ENCODE measurements at places on chromosomes 16 and 17.

DNA sequence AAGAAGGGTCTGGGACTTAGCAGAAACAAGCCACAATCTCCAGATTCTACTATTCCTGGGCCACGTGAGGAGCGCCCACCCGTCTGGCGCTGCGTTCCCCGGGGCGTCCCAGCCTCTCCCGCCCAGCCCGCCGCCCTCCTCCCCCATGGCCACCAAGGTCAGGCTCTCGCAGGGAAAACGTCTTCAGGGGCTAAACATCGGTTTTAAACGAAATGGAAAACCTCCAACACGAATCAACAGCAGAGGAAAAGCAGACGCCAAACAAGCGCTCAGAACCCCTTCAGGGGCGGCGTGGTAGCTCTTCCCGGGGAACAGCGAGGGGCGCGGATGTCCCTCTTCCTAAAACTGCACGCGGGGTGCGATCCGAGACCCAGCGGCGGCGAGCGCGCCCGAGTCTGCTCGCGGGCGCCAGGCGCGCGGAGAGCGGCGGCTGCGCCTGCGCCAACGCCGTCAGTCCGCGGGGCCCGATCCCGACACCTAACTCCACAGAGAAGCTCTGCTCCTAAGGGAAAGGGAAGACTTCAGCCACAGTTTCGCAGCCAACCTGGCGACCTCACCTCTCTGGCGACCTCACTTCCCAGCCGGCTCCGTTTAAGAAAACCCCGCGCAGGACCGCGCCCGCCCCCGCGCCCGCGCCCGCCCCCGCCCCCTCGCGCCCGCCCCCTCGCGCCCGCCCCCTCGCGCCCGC lies 505 bp upstream of the COG1 start:
- DNase-seq, result no peak

DNA sequence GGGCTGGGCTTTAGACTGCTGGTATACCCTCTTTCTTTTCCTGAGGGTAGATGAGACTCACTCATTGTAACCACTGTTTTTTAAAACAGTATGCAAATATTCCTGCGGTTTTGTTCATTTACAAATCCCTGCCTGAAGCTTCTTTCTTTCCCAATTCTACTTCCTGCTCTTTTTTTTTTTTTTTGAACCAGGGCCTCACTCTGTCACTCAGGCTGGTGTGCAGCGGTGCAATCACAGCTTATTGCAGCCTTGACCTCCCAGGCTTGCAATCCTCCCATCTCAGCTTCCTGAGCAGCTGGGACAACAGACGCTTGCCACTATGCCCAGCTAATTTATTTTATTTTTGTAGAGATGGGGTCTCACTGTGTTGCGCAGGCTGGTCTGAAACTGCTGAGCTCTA lies 8.0 kb upstream of the SULT1A1 start:
- DNase-seq, result no peak

- DNase-seq, result no peak
Observed at GRCh38 chr17:46862949-46863348, 11.6 kb downstream of the WNT9B start.

DNA sequence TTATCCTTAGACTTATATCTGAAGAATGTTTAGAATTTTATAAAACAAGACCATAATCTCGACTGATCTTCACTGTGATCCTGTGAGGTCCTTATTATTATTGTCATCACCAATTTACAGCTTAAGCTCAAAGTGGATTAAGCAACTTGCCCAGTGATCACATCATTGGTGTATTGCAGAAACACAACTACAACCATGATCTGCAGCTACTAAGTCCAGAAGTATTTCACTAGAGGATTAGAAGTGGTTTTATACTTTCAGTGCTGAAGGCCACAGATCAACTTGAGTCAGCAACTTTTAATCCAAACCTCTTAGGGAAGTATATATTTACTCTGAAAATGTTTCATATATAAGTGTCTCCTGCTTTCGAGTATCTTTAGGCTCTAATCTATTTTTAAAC lies 624.3 kb upstream of the SOX9 start:
- DNase-seq, result no peak

DNA sequence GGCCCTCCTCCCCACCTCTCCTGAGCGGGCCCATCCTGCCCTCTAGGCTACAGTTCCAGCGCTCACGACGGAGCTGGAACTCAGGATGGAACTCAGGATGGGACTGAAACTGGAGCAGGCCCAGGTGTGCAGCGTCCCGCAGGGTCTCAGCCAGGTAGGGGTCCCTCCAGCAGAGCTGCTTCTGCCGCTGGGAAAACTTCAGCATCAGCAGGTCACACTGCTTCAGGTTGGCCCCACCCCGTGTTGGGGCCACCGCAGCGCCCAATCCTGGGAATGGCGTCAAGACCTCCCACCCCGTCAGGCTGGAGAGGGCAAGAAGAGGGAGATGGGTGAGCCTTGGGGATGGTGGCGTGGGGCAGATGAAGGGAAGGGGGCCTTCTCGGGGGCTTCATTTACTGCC lies 62.6 kb upstream of the TMEM97 start:
- DNase-seq, result no peak

- DNase-seq, result no peak
Observed at GRCh38 chr17:8758137-8758596, at the start of gene SPDYE4. TSS of gene SPDYE4 (minus strand) at chr17:8758546. CDS start at chr17:8758382, 164 bp downstream.

- DNase-seq, result no peak
Observed at GRCh38 chr16:30065943-30066760, 592 bp downstream of the ALDOA start.

- no peak for DNase-seq
Observed at GRCh38 chr16:55189682-55190636, 134.0 kb upstream of the IRX6 start.

DNA sequence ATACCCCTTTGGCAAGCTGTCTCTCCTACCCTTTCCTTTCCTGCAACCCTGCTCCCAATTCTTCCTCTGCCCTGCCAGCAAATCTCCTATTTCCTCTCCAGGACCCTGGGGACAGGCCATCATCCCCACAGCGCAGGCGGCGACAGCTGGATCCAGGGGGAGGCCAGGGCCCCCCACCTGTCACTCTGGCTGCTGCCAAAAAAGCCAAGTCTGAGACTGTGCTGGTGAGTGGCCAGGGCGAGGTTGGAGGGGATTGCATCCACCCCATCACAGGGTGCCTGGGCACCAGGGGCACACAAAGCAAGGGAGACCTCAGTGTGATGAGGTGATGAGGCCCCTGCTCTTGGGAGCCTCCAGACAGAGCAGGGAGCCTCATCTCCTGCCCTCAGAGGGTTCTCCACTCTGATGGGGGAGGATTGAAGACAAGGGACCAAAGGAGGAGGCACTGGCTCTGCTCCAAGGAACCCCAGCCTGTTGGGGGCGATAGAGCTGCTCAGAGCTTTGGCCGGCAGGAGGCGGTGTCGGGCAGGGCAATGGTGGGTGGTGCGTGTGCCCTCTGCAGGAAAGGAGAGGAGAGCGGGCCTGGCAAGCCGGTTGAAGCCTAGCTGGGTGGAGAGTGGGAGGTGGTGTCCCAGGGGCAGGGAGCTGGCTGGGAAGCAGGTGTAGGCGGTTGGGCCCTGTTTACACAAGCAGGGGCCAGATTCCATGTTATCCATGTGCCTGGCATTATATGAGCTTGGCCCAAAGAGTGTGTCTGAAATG lies 15.6 kb upstream of the PDK2 start:
- DNase-seq, result no peak

DNA sequence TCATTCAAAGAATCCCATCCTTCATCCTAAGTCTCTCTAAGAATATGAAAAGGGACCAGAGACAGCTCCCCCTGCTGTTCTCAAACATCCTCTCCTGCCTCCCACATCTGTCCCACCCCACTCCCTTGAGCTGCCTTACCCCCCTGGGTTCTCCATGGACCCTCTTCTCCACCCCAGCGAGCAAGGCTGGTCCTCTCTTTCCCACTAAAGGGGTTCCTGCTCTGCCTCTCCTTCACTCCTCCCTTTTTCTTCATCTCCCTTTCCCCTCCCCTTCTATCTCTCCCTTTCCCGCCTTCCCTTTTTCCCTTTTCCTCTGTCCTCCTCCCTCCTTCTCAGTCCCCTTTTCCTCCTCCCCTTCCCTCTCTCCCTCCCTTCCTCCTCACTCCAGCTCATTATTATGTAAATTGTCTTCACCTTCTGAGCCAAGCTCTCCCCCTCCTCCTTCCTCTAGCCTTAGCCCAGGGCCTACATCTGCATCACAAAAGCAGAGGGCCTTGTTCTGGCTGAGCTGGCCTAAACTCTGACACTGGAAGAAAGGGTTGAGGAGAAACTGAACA lies 90.0 kb downstream of the GNAO1 start:
- no peak for DNase-seq

DNA sequence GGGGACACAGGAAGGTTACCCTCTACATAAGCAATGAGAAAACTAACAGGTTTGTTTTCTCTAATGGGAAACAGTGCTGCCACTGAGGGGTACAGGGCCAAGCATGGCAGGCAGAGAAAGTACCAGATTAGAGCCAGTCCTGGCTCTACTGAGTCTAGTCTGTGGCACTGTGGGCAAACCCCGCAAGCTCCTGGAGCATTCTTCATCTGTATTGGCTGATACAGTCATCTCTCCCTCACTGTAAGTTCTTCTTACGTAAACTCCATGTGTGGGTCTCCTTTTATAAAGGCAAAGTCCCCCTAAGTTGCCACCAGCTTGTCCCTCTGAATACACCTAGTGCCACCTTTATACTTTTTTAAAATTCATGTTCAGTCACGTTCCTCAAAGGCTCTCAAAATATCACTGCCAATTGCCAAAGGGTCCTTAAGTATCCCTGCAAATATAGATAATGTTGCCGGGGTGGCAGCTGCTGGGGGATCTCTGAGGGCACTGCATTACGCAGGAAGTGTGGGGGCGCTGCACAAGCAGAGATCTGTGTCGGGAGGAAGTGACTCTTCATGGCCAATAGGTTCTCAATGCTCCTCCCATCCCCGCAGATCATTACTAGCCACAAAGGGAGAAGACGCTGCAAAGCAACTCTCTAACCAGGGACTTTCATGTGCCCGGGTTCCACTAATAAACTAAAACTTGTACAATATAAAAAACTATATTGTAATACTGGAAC lies 18.8 kb downstream of the XPO6 start:
- peak; percentile 75 for DNase-seq

DNA sequence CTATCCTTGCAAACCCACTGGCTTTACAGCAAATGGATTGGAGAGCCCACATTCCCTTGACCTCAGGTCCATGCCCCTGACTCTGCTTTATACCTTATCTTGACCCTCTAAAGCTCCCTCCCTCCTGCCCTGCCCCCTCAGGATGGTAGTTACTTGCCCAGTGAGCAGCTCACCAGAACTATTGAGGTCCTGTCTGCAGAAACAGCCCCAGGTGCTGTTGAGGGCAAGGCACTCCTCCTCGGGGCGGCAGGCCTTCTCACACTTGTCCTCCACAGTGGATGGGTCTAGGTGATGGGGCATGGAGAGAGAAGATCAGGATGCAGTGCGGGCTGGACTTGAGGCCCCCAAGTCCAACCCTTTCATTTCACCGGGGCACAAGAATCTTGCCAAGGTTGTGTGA lies 4.6 kb downstream of the GP2 start:
- no peak for DNase-seq

DNA sequence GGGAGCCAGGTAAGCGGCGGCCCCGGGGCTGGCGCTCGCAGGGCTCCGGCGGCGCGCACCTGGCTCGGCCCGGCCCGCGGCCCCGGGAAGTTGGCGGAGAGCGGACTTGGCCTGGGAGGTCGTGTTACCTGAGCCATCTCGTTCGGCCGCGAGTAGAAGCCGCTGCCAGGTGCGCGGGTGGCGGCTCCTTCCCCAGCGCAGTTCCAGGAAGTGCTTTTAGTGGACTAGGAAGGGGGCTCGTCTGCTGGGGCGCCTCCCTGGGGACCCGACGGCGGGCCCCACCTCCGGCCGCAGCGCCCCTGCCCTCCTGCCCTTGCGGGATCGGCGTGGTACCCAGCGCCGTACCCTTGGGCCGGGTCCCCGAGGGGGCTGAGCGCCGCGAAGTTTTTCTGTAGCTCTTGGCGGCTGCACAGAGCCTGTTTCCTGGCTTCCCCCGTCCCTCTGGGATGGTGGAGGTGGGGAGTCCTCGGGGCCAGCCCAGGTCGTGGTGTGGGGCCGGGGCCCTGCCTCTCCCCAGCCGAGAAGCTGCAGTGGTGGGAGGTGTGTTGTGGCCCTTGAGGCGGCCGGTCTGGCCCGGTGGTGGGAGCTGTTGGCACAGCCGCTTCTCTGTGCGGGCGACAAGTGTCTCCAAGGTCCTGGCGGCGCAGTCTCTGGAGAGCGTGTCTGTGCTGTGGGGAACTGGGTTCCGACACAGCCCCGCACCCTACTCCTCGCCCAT lies 96.9 kb downstream of the RAB11FIP4 start:
- peak; percentile 24 for DNase-seq

- no peak for DNase-seq
Observed at GRCh38 chr17:57572062-57572461, 173.0 kb downstream of the CCDC182 start.

DNA sequence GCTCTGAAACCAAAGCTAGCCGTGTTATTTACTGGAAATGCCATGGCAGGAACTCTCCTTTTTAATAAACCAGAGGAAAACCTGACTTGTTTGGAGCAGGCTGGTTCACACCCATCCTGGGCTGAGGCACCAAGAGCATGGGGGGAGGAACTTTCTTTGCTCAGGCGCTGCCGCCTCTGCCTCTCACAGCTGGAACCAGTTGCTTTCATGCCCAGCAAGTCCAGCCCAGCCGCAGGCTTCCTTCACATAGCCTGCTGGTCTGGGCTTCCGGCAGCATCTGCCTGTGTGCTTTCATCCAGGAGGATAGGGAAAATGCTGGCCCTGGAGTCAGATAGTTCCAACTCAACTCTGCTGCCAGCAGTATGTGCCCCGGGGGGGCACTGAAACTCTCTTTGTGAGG lies 88.1 kb upstream of the ASIC2 start:
- no peak for DNase-seq

- DNase-seq, result no peak
Observed at GRCh38 chr16:56048425-56049105, 142.7 kb upstream of the GNAO1 start.

- DNase-seq, result no peak
Observed at GRCh38 chr17:74161503-74161875, 42.0 kb upstream of the RPL38 start.

DNA sequence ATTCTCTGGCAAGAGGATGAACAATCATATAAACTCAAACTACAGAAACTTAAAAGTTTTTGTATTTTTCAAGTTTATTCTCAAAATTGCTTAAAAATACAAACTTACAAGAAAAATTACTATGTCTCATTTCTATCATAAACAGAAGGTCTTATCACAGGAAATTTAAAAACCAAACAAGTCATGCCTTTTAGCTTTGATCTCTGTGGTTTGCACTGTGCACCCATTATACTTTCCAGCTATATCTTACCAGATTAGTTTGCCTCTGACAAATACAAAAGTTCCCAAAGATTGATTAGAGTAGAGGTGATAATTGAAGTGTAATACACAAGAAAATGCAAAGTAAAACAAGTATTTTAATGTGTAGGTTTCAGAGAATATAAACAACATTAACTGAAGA lies 117.4 kb downstream of the MYO1D start:
- DNase-seq, result no peak

- DNase-seq, result peak; percentile 32
Observed at GRCh38 chr17:49557312-49558024, 18.2 kb upstream of the NXPH3 start.

GRCh38 chr16:22188595-22189442 lies 17.3 kb upstream of the EEF2K start:
- DNase-seq, result peak; percentile 65
